Kidney (tissue), 22 donors: ENCODE measurements at places on chromosomes 11 and 22. TPM values are rescaled to one million over a fixed set of nuclear protein-coding genes. Genes with fewer than 3 reads are reported as not detected.

DNA sequence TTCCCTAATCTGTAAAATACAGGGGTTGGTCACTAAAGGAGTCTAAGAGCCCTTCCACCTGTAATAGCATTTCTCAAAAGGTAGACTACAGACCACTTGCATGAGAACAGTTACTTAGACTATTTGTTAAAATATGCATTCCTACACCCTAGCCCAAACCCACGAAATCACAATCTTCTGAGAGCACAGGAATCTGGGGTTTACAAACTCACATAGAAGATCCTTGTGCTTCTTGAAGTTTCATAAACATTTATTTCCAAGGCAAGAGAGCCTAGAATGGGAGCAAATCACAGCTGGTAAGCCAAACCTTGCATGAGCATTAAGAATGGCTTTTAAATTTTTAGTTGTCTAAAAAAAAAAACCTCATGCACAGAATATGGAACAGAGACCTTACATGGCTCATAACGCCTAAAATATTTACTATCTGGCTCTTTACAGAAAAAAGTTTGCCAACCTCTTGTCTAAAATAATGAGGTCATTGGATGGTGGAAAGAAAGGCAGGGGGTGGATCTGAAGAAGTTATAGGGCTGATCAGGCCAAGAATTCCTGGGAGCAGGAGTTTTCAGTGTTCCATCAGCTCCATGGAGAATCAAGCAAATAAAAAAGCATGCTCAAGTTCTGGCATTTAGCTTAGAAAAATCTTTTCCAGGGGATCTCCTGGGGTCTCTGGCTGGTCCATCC lies 133.4 kb downstream of the CCDC34 start:
- no peak overlapping the region for H3K27ac ChIP-seq
- no peak for DNase-seq
- no peaks in the 10 kb centered on the region for H3K4me1 ChIP-seq
- H3K27me3 ChIP-seq: no peaks in the 10 kb centered on the region
- H3K36me3 ChIP-seq: no peaks in the 10 kb centered on the region
- H3K4me3 ChIP-seq: no peak overlapping the region

GRCh38 chr11:92413757-92414513 lies 189.3 kb downstream of the FAT3 start:
- no peaks in the 10 kb centered on the region for H3K36me3 ChIP-seq
- H3K4me3 ChIP-seq: no peak overlapping the region
- no peaks in the 10 kb centered on the region for H3K27me3 ChIP-seq
- H3K27ac ChIP-seq: no peak overlapping the region
- no peak for DNase-seq
- H3K4me1 ChIP-seq: no peaks in the 10 kb centered on the region

DNA sequence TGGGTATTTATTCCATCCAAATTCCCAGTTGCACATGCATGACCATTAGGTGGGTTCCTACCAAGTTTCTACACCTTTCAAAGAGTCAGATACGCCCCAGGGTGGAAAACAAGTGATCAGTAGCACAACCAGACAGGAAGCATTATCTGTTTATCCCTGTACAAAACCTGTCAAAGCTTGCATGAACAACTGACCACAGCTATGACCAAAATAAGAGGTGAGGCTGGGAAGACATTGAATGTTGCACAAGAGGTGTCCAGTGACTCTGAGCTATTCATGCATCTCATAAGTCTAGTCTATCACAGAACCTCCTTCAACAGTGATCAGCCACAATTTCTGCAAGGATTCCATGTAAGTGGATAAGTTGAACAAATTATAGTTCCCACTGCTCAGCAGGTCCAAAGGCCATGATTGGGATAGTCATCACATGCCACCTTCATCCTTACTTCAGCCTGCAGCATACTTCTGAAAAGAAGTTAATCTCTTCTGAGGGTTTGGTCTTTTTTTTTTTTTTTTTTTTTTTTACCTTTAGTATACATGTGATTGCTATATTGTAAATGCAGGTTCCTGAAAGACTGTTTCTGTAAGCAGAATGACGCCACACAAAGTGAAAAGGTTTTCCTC lies 28.0 kb upstream of the TMEM45B start:
- no peak overlapping the region for H3K4me3 ChIP-seq
- no peak overlapping the region for H3K27ac ChIP-seq
- H3K36me3 ChIP-seq: no peaks in the 10 kb centered on the region
- H3K4me1 ChIP-seq: no peaks in the 10 kb centered on the region
- DNase-seq: no peak

DNA sequence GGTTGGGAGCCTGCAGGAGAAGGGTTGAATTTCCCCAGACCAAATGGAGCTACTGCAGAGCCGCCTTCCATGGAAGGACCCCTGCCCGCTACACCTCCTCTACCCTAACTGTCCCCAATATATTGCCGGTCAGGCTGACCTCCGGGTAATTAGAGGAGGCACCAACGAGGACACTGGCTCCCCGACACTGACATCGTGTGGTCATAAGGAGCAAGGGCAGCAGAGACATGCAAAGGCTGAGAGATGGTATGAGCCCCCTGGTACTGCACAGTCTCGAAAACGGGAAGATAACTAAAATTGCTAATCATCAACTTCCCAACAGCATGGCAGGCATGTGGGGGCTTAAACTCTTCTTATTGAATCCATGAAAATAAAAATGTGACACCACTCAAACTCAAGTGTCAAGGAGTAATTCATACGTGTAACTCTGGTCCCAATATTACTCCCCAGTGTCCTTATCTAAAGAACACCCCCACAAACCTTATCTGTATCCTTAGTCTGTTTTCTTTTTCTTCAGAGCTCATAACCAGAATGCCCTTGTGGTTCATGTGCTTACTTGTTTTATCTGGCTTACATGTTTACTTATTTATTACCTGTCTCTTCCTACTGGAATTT lies 4.4 kb downstream of the CAVIN3 start:
- peak; percentile 55 for DNase-seq
- H3K4me3 ChIP-seq: peak overlapping the region; percentile 44
- H3K36me3 ChIP-seq: no peaks in the 10 kb centered on the region

DNA sequence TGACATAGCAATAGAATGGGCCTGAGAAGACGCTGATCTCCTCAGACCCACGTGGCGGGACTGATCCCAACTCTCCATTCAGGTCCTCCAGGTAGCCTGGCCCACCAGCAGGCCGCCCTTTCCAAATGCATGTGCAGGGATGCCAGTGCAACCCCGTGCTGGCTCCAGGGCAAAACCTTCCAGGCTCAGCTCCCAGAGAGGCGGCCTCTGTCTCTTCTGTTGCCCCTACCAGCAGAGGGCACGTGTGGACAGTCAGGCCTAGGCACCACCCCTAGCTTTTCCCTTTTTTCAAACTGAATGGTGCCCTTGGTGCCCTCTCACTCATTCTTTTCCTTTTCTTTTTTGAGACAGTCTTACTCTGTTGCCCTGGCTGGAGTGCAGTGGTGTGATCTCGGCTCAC lies 121.7 kb downstream of the OSBP2 start:
- H3K27me3 ChIP-seq: no peaks in the 10 kb centered on the region
- H3K4me3 ChIP-seq: no peak overlapping the region
- H3K4me1 ChIP-seq: no peaks in the 10 kb centered on the region
- DNase-seq: no peak
- no peaks in the 10 kb centered on the region for H3K36me3 ChIP-seq
- no peak overlapping the region for H3K27ac ChIP-seq

GRCh38 chr22:28810821-28811491 lies 10.6 kb upstream of the XBP1 start:
- H3K4me1 ChIP-seq: peaks cover 18% of the 10 kb centered on the region
- H3K4me3 ChIP-seq: no peak overlapping the region
- H3K27me3 ChIP-seq: no peaks in the 10 kb centered on the region
- no peaks in the 10 kb centered on the region for H3K36me3 ChIP-seq
- DNase-seq: no peak

GRCh38 chr11:25993016-25993415 lies 338.9 kb upstream of the ANO3 start:
- no peaks in the 10 kb centered on the region for H3K27me3 ChIP-seq
- H3K4me1 ChIP-seq: no peaks in the 10 kb centered on the region
- no peaks in the 10 kb centered on the region for H3K36me3 ChIP-seq
- no peak for DNase-seq

- no peaks in the 10 kb centered on the region for H3K27me3 ChIP-seq
- H3K4me1 ChIP-seq: no peaks in the 10 kb centered on the region
- H3K36me3 ChIP-seq: no peaks in the 10 kb centered on the region
- DNase-seq: no peak
- no peak overlapping the region for H3K27ac ChIP-seq
These were observed 50.7 kb upstream of the SPATA19 start for GRCh38 chr11:133896028-133896427.

- no peak overlapping the region for H3K27ac ChIP-seq
- no peak overlapping the region for H3K4me3 ChIP-seq
- H3K4me1 ChIP-seq: peaks cover 2% of the 10 kb centered on the region
These were observed 62.0 kb downstream of the STK33 start for GRCh38 chr11:8531982-8532381.

- no peak for DNase-seq
- H3K27ac ChIP-seq: no peak overlapping the region
- no peaks in the 10 kb centered on the region for H3K27me3 ChIP-seq
- no peak overlapping the region for H3K4me3 ChIP-seq
- no peaks in the 10 kb centered on the region for H3K36me3 ChIP-seq
- no peaks in the 10 kb centered on the region for H3K4me1 ChIP-seq
These were observed 68.4 kb downstream of the TCF20 start for GRCh38 chr22:42202048-42202447.

DNA sequence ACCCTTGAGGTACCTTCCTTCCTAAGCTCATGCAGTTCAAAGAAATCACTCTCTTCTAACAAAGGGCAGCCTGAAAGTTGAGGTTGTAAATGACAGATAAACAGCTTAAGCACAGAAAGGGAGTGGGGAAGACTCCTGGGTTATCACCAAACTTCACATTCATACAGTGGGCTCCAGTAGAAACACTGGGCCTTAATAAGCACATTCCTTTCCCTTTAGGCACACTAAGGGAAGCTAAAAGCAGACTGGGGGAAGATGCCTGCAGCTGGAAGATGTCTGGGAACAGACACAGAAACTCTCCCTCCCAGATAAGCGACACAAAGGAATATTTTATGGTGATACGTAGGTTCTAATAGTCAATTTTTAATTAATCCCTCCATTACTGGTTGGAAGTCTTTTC lies 350.3 kb upstream of the MPPED2 start:
- H3K4me3 ChIP-seq: no peak overlapping the region
- no peaks in the 10 kb centered on the region for H3K4me1 ChIP-seq
- H3K27me3 ChIP-seq: no peaks in the 10 kb centered on the region
- no peak overlapping the region for H3K27ac ChIP-seq

- peaks cover 18% of the 10 kb centered on the region for H3K4me1 ChIP-seq
- H3K4me3 ChIP-seq: peak overlapping the region; percentile 47
- no peaks in the 10 kb centered on the region for H3K27me3 ChIP-seq
- no peak for DNase-seq
These were observed 563 bp upstream of the ENDOD1 start for GRCh38 chr11:95088946-95089619.

GRCh38 chr22:26553056-26553752 lies 36.7 kb downstream of the TPST2 start:
- H3K27me3 ChIP-seq: no peaks in the 10 kb centered on the region
- no peaks in the 10 kb centered on the region for H3K4me1 ChIP-seq
- H3K27ac ChIP-seq: peak overlapping the region; percentile 47
- H3K36me3 ChIP-seq: no peaks in the 10 kb centered on the region

GRCh38 chr22:33270596-33270995 lies 212.4 kb upstream of the SYN3 start:
- no peak overlapping the region for H3K27ac ChIP-seq
- H3K36me3 ChIP-seq: no peaks in the 10 kb centered on the region
- no peak for DNase-seq
- H3K27me3 ChIP-seq: no peaks in the 10 kb centered on the region
- H3K4me3 ChIP-seq: no peak overlapping the region
- H3K4me1 ChIP-seq: no peaks in the 10 kb centered on the region

GRCh38 chr11:9313648-9314290 lies 624 bp downstream of the TMEM41B start:
- H3K27ac ChIP-seq: peak overlapping the region; percentile 82
- peaks cover 10% of the 10 kb centered on the region for H3K4me1 ChIP-seq
- H3K4me3 ChIP-seq: peak overlapping the region; percentile 80
- no peak for DNase-seq
- H3K27me3 ChIP-seq: no peaks in the 10 kb centered on the region
- no peaks in the 10 kb centered on the region for H3K36me3 ChIP-seq

GRCh38 chr11:44622190-44622650 lies 56.8 kb downstream of the CD82 start:
- H3K4me1 ChIP-seq: no peaks in the 10 kb centered on the region
- peak; percentile 36 for DNase-seq
- no peaks in the 10 kb centered on the region for H3K36me3 ChIP-seq

GRCh38 chr22:41369837-41370236 lies 11.9 kb upstream of the TEF start:
- no peak for DNase-seq
- H3K27ac ChIP-seq: no peak overlapping the region
- H3K4me3 ChIP-seq: no peak overlapping the region
- no peaks in the 10 kb centered on the region for H3K36me3 ChIP-seq
- no peaks in the 10 kb centered on the region for H3K27me3 ChIP-seq

DNA sequence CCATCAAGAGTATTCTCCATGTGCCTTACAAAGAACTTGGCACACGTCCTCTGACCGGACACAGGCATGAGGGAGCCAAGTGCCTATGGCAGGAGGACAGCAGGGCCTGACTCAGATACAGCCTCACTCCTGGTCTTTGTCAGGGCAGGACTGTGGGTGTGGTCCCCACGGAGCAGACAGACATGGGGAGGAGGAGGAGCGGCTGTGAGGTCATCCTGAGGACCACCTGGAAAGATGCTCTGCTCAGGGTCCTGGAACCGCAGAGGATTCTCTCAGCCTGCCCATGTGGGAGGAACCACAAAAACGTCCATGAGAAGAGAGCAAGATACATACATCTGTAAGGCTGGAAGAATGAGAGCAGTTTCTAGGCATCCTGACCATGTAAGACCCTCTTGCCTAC lies 576.3 kb downstream of the BRD1 start:
- no peak overlapping the region for H3K27ac ChIP-seq
- no peak overlapping the region for H3K4me3 ChIP-seq
- H3K36me3 ChIP-seq: no peaks in the 10 kb centered on the region
- no peaks in the 10 kb centered on the region for H3K27me3 ChIP-seq
- no peak for DNase-seq

CHRNA10 gene
- total RNA-seq: 1.2 TPM

SLC25A17 gene
- 15.3 TPM for total RNA-seq

ANGPTL5 gene
- not detected for total RNA-seq

EFEMP2 gene
- total RNA-seq: 64.2 TPM

CCDC87 gene
- total RNA-seq: 1.0 TPM
